Non-pigmented ciliary epithelial cell (primary cell): ENCODE measurements at places on chromosomes 11 and 22.

DNA sequence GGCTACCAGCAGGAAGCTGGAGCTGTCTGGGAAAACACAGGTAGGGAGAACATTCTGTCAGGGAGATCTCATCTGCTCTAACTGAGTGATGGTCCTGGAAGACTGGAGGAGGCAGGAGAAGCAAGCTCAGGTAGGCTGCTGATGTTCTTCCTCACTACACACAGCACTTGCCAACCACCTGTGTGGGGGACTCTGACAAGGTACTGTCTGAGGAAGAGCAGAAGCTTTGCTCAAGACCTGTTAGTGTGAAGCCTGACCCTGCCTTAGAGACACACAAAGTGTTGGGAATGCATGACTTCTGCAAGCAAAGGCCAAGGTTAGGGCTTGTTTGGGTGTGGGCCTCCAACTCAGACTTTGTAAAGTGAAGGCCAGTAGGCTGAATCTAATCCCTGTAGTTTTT lies 46.5 kb downstream of the CHST1 start:
- DNase-seq, result no peak

DNA sequence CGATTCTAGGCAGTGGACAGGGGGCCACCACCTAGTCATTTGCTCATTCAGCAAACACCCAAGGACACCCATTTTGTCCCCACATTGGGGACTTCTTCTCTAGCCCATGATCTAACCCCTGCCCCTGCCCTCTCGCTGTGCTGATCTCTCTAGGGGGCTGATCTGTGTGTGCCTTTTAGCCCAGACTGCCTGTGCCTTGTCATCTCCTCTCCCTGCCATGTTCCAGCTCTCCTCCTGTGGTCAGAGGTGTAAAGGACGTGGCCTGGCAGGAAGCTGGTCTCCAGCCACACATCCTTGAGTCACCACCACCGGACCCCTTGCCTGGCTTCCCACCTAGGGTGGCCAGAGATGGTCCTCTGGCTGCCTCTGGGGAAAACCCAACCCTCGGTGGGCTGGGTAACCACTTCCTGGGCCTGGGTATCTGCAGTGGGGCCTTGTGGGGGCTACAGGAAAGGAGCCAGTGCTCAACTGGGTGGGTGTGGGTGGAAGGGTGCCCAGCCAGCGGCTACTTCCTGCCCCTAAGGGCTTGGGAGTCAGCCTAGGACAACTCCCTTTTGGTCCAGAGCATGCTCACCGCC lies 1.3 kb downstream of the CTSW start:
- no peak for DNase-seq

DNA sequence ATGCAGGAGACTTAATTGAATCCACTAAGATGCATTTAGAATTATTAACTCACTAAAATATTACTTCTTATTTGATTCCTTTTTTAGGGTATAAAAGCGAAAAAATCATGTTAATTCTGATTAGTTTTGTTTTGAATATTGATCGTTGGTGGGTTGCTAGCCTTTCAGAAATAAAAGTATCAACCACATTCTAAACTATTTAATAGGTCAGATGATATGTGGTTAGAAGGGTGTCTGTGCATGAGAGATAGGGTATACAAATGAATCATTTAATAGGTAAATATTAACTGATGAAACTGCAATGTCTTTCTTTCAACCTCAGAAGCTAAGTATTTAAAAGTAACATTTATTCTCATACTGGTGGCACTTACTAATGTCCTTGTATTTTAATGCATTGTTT lies 515.1 kb downstream of the CNTN5 start:
- DNase-seq, result no peak

GRCh38 chr11:115916608-115917007 lies 412.4 kb upstream of the CADM1 start:
- no peak for DNase-seq

GRCh38 chr11:9103542-9104276 lies 12.3 kb upstream of the SCUBE2 start:
- DNase-seq, result no peak

- DNase-seq, result peak; percentile 79
Observed at GRCh38 chr11:35579557-35580396, 38.5 kb upstream of the FJX1 start.
